ENCODE measurements at places on chromosomes 4 and X.

DNA sequence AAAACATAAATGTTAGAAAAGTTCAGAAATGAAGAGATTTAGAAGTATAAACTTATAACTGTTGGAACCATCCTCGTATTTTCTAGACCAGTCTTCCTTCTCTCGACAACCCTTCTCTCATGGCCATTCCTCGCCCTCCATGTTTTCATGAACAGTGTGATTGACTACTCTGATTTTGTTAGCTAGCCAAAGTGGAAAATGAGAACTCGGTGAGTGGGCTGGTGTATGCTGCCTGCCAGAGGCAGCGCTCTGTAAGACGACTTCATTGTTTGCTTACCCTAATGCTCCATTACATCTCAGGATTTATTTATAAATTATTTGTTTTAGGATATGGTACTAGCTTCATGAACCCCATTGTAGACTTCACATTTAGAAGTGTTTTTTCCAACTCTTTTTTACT, 153.0 kb downstream of the CBR4 start:
- DNase-seq: no peak

- no peak for DNase-seq
These were observed 69.4 kb downstream of the CCKAR start for GRCh38 chr4:26420913-26421312.

GRCh38 chrX:73944563-73944908, 359.4 kb upstream of the ZCCHC13 start:
- DNase-seq: no peak

GRCh38 chr4:118810991-118811764, 24.7 kb downstream of the SEC24D start:
- DNase-seq: no peak

DNA sequence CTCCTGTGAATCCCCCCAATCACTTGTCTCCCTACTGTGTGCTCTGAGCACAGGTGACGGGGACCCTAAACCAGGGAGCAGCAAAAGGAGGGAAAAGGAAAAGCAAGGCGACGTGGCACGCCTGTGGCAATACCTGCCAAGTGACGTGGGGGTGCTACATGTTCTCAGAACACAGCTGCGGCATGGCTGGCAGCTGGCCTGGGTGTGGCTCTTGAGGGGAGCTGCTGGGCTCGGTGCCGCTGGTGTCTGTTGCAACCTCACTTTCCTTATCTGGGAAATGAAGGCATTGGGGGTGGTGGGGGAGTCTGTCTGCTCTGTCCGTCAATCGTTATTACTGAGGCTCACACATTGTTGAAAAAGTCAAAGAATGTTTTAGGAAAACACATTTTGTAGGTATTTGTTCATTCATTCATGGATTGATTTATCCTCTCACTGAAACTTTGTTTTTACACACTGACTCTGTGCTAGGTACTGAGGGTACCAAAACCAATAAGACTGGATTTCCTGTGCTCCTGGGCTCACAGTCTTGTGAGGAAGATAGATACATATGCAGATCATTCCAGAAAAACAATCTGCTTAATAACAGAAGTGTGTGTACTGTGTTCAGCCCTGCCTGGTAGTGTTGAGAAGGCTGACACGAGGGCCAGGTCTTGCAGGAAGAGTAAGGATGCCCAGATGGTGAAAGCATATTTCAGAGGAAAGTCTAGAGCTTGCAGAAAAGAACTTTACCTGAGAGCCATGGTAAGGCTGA, 217.6 kb downstream of the PTTG2 start:
- DNase-seq: peak; percentile 7

- no peak for DNase-seq
These were observed 5.4 kb downstream of the STBD1 start for GRCh38 chr4:76311896-76312331.

GRCh38 chrX:37083880-37084279, 75.7 kb downstream of the FAM47C start:
- DNase-seq: no peak

DNA sequence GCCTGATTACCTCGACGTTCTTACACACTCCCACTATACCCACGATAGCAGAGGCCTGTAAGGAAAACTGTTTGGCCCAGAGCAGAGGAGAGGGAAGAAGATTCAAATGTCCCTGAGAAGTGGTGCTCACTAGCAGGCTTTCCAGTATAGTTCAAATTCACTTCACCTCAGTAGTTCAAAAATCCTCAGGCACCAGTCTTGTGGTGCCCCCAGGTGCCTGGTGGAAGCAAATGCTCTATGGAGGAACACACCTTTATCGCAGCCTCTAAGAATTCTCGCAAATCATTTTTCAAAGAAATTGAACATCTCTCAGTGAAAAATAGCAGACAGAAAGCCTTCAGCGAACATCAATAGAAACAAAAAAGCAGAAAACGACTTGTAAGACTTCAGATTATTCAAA, 12.2 kb upstream of the MTMR1 start:
- peak; percentile 42 for DNase-seq

DNA sequence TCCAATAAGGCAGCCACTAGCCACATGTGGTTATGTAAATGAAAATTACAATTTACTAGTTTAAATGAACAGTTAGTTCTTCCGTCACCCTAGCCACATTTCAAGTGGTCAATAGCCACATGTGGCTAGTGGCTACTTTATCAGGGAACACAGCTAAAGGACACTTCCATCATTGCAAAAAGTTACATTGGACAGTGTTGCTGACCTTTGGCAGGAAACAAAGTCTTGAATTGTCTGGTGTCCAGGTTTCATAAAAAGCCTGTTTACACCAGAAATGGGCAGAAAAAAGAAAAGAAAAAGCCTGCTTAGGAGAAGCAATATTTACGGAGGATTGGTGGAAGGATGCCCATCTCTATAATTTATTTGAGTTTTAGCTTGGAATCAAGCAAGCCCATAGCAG, 38.6 kb downstream of the RWDD4 start:
- DNase-seq: no peak

DNA sequence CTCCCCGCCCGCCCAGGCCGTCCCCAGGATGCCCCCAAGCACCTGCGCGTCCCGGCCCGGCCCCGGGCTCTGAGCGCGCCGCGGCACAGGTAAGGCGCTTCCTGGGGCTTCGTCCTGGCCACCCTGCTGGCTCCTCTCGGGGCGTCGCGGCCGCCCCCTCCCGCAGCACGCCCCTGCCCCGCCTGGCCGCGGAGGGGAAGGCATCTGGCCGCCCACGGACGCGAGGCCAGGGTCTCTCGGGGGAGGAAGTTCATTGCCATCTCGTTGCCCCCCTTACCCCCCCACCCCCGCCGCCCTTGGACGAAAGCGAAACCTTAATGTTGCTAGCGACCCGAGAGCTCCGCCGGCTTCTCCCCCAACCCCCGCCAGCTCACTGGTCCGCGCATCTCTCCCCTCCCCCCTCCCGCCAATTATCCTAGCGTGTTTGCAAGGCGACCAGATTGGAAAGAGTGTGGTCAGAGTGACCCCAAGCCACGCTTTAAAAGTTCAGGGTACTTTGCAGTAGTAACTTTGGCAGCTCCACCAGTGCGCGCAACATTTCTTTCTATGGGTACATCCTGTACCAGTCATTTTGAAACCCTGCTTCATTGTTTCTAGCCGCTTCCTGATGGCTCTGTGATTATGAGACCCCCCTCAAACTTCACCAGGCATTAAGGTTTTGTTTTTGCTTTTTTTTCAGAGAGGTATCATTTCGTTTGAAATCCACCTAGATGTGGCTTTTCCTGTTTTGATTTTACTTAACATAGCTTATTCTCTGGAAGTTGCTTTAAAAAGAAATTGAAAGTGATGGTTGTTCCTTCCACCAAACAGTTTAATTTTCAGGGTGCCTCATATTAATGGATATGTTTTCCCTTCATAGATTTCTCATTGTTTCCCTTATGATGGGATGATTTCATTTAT, 626 bp downstream of the TBC1D1 start:
- DNase-seq: no peak

DNA sequence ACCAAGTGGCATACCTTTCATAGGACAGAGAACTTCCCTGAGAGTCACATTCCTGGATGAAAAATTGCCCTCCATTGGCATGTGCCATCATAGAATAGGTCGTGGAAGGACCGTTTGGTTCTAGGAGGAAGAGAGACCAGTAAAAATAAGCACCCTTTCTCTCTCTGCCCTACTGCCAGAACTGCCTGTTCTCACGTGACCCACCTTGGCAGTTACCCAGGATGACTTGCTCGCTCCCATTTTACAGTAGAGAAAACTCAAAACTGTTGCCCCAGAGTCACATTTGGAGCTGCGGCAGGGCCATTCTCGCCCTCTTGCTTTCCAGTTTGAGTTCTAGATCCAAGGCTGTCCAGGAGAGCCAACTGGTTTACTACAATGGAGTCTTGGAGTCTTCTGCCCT, 1.1 kb upstream of the NLGN3 start:
- DNase-seq: no peak

DNA sequence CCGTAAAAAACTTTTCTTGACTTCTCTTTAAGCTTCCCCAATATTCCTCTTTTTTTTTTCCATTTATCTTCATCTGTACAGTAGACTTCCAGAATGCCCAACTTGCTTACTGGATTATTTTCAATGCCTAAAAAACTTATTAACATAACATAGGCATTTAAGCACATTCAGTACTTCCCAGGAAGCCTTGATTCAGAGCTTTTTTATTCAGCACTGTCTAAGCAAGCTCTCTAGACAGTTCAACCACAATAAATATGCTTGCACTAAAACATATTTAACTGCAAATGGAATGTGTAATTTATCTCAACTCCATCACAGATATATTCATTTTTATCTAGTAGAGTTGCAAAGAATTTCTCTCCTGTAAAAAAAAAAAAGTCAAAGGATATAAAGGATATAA, 997.8 kb downstream of the ARAP2 start:
- DNase-seq: no peak

GRCh38 chr4:100295792-100296191, 105.5 kb upstream of the DDIT4L start:
- no peak for DNase-seq

DNA sequence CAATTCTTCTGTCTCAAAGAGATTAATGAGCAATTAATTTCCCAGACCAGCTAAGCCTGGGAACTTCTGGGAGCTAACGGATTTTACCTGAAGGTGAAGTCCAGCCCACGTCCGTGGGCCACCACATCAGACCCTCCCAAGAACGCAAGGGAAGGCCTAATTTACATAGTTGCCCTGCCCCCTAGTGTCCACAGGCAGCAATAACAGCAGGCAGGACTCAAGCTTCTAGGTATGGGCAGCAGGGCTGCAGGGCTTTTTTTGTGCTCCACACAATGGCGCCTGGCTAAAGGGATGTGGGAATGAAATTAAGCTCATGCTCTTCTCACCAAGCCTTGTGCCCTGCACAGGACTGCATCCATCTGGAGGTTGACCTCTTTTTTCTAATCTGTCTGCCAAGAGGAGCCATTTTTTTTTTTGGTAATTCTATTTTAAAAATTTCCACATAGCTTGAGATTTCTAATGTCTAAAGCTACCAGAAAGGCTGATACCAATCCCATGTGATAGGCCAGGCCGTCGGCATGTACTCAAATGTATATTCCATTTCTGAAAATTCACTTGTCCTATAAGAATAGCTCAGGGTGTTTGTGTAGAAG, 111.9 kb upstream of the TMEM164 start:
- DNase-seq: peak; percentile 0

GRCh38 chr4:38985410-38986100, 46.7 kb downstream of the TMEM156 start:
- DNase-seq: no peak

GRCh38 chrX:84469226-84469625, 33.0 kb downstream of the HDX start:
- no peak for DNase-seq

DNA sequence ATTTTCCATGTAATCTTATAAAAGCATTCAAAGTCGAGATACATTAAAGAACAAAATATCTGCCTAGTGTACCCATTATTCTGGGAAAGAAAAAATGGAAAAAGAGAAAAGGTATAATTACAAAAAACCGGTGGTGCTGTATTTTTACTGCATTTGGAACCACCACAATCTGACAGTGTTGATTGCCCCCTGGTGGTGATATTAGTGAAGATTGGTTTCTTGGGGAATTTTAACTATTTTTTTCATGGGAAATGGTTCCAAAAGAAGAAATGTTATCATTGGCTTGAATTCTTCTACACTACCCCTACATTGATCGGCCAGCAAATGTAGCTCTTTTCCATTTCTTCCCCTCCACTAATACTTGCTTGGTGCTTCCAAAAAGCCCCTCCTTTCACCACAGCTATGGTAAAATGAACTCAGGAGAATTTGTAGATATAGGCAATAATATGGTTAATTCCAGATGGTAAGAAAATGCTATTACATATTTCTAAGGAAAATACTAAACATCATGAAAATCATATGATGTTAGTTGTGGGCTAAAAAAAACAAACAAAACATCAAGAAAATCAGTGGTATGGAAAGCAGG, 50.0 kb downstream of the COX18 start:
- DNase-seq: no peak

DNA sequence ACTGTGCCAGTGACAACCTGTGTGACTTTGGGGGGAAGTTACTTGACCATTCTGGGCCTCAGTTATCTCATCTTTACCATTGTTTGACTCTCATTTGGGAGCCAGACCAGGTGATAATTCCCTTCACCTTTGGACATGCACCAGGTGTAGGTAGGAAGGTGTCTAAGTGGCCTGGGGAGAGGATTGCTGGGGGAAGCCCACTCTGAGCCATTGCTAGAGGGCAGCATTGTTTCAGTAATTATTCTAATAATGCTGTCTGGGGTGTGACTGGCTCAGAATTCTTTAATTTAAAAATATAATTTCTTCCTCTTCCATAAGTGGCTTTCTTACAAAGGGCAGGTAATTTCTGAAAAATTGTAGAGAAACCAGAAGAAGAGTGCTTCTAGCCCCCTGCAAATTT, 104.3 kb downstream of the RTL9 start:
- DNase-seq: no peak

DNA sequence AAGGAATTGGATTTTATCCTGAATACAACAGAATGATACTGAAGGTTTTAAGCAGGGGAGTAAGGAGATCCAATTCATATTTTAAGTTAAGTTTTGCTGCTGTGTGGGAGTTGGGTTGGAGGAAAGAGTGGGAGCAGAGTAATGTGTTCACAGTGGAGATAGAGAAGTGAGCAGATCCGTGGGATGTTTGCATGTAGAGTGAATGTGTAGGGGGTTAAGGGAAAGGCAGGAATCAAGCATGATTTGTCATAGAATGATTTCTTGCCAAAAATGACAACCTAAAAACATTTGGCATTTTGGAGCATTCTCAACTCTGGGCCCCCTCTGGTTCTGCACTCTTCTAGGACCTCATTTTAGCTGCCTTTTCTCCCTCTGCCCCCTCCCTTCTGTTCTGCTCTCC, 76.6 kb downstream of the ARHGAP10 start:
- no peak for DNase-seq
